ENCODE measurements at places on chromosomes 1 and 21.

DNA sequence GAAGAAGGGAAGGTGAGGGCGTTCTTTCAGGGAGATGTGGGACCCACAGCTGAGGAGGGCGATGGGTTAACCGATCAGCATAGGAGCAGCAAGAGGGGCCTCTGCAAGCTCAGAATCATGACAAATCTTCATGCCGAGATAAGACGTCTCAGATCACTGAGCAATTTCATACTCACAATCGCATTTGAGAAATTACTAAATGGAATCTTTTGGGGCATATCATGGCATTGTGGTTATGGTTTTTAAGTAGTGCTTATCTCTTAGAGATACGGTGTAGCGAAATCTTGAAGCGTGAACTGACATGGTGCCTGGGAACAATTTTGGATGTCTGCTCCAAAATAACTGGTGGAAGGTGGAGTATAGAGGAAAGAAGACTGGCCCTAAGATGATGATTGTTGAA lies 6.2 kb downstream of the TNNT2 start:
- no peak for DNase-seq

DNA sequence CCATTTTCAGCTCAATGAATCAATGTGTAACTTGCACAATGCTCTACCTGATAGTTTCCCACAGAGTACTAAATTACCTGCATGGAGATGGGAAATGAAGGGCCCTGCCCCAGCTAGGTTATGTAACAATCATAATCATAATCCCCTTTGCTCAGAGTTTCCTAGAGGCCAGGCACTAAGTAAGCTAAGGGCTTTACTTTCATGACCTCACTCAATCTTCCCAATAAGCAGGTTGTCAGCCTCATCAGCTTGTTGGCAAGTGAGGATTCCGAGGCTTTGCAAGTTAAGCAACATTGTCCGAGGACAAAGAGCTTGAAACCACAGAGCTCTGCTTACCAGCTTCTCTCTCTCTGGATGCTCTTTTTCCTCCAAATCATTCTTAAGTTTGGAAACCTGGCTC lies 64.1 kb upstream of the NTPCR start:
- DNase-seq: no peak

DNA sequence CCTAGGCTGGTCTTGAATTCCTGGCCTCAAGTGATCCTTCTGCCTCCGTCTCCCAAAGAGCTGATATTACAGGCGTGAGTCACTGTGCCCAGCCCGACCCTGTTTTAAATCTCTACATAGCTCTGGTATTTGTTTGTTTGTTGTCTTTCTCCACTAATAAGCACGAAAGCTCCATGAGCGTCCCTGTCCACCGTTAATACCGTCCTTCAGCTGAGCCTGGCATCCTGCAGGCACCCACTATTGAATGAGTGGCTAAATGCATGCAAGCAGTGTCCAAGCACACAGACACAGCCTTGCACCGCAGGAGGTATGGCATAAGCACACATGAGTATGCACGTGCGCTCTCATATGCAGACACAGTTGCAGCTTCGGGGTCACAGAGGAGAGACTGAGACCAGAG lies 4.5 kb upstream of the COL16A1 start:
- DNase-seq: no peak

- no peak for DNase-seq
Observed at GRCh38 chr1:101314244-101314643, 77.4 kb downstream of the S1PR1 start.

- DNase-seq: no peak
Observed at GRCh38 chr1:93565496-93566206, 116.0 kb downstream of the BCAR3 start.

DNA sequence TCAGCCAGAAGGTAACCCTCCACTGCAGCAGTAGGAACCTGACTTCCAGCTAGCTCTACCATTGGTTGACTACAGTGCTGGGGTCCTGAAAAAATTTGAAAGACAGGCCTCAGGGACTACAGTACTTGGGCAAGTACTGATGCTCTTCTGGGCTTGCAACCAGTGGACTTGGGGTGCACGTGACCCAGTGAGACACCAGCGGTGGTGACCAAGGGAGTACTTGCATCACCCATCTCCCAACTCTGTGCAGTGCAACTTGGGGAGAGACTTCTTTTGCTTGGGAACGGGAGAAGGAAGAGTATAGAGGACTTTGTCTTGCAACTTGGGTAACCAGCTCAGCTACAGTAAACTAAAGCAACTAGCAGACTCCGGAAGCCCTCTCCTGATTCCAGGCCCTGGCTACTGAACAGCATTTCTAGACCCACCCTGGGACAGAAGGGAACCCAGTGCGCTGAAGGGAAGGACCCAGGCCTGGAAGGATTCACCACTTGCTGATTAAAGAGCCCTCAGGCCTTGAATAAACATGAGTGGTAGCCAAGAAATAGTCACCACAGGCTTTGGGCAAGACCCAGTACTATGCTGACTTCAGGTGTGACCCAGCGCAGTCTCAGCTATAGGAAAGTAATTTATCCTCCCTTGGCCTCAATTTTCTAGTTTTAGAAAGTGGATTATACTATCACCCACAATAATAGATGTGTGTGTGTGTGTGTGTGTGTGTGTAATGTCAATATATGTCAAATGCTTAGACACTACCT lies 45.6 kb downstream of the TNNI3K start:
- no peak for DNase-seq

DNA sequence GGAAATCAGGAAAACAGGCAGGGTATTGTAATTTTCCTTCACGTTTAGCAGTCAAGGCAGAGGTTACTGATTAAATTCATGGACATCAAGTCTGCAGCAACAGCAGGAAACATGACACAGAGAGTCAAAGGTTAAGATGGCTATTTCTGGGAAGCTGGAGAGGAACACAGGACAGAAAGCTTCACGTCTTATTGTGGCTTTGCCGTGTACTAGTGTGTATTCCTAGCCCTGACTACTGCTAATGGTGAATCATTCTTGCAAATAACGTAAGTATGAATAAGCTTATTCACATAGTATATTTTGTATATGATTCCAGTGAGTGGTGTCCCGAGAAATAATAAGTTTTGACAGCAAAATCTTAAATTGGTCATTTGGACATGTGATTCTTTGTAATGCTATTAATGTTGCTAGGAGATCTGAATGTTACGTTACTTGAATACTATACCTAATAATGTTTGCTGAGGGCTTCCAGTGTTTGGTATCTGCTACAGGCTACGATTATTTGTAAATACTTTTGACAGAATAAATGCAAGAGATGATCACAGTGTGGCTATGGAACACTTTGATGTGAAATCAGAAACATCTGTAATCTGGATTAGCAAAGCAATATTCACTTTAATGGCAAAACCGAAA lies 77.4 kb downstream of the DISP1 start:
- DNase-seq: no peak

GRCh38 chr1:214360525-214361164 lies 79.7 kb downstream of the SMYD2 start:
- no peak for DNase-seq

GRCh38 chr1:115329965-115330364 lies 8.1 kb downstream of the NGF start:
- no peak for DNase-seq

DNA sequence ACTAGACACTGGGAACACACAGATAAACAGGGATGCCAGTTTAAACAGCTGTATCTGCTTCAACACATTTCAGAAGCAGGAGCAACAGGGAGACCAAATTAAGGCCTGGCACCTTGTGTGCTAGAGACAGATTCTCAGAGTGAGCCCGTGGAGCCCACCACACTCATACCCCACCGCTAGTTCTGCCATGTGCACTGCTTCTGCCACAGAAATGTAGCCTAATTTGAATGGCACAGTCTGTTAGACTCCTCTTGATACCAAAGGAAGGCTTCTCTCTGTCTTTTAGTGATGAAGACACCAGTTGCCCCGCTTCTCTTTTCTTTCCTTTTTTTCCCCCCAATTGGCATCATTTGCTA lies 29.3 kb upstream of the ACP6 start:
- no peak for DNase-seq

- peak; percentile 51 for DNase-seq
Observed at GRCh38 chr1:53413175-53414001, 45.8 kb upstream of the DMRTB1 start.

DNA sequence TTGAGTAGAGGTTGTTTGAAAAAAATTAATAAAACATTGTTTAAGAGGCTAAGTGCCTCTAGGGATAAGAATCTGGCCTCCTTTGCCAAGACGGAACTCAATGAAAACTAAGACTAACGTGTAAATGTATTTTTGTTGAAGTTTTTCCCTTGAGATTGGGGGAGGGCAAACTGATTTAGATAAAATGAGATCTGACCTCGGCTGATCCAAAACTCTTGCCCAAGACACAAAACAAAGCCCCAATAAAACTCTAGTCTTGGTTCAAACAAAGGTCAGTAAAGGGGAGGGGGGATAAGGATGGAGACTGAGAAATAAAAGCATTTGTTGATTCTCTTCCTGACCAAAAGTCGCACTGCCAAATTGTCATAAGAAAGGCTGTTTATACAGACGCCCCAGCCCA lies 134.8 kb upstream of the DPT start:
- DNase-seq: no peak

- no peak for DNase-seq
Observed at GRCh38 chr21:39082656-39083376, 100.4 kb downstream of the PSMG1 start.
